ENCODE measurements at places on chromosomes 12 and 14. TPM values are rescaled to one million over a fixed set of nuclear protein-coding genes. Genes with fewer than 3 reads are reported as not detected.

DNA sequence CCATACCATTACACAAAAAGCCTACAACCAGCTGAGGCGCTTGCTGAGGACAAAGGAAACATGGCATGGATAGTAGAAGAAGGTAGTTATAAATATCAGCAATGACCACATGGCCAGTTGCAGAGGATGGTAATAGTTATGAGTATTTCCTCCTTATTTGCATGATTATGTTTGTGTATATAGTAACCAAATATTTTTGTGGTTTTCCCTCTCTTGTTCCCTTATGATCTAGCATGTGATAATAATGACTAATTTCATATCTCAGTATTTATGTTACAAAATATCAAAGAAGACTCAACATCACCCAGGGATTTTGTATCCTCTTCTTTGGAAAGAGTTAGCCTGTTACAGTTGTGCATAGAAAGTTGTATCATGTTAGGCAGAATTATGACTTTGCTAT lies 13.5 kb upstream of the CATSPERB start:
- no peak for DNase-seq

GRCh38 chr12:121806546-121807423 lies 3.0 kb downstream of the SETD1B start:
- no peak for DNase-seq

MIPOL1 gene
- 14.5 TPM for total RNA-seq

LRRC43 gene
- 4.3 TPM for total RNA-seq

MPHOSPH9 gene
- 38.4 TPM for total RNA-seq

- DNase-seq: no peak
These were observed 295.0 kb upstream of the RTL1 start for GRCh38 chr14:101198398-101199027.

GLT1D1 gene
- total RNA-seq: 4.4 TPM

C14orf180 gene
- not detected for total RNA-seq

EIF2S3B gene
- total RNA-seq: 4.1 TPM

CCDC175 gene
- not detected for total RNA-seq

DNA sequence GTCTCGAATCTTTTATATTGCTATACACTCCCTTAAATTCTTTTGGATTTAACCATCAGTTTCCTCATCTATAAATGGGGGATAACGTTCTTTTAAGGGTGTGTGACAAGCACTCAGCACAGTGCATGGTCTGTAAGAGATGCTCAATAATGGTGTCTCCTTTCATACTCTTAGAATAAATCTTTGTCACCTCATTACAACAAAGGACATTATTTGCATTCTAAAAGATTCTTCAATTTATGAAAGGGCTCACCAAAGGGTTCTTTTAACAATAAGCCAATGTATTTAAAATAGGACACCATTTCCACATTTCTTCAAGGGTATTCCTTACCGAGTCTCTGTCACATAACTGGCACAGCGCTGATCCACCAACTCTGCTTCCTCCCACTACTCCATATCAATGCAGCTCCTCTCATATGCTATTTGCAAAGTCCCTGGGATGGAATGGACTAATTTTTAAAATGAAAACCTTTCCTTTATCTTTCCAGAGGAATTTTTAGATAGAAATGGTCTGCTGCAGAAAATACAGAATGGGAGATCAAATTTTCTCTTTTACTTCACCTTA lies 29.2 kb upstream of the RIC8B start:
- DNase-seq: no peak

DNA sequence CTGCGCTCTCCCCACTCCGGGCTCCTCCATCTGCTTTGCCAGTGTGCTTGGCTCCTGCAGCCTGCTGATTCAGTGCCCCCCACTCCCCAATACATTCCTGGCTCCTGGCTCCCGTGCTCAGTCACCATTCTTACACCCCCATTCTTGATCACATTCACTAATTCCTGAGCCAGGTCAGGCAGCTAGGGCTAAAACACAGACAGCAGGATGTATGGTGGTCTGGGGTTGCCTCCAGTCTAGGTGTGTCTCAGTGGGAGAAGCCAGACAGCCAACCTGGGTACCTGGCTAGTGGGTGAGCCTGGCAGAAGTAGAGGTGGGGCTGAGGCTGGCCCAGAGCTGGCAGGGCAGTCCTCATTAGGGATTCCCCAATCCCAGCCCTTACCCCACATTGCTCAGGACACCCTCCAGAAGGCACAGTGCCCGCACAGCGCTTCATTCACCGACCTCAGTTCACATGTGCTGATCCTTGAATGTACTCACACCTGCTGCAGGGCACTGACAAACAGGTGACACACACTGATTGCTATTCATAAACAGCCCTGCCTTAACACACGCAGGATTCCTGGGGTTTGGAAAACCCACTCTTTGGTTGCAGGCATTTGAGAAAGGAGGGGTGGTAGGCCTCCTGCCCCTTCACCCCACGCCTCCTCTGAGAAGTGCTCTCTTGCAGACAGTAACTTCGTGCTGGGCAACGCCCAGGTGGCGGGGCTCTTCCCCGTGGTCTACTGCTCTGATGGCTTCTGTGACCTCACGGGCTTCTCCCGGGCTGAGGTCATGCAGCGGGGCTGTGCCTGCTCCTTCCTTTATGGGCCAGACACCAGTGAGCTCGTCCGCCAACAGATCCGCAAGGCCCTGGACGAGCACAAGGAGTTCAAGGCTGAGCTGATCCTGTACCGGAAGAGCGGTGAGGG lies 1.7 kb downstream of the KCNH3 start:
- DNase-seq: no peak

STAB2 gene
- not detected for total RNA-seq

GRCh38 chr14:97458661-97459579 lies 661.7 kb downstream of the VRK1 start:
- no peak for DNase-seq

PTCSC3 gene
- total RNA-seq: not detected

DNA sequence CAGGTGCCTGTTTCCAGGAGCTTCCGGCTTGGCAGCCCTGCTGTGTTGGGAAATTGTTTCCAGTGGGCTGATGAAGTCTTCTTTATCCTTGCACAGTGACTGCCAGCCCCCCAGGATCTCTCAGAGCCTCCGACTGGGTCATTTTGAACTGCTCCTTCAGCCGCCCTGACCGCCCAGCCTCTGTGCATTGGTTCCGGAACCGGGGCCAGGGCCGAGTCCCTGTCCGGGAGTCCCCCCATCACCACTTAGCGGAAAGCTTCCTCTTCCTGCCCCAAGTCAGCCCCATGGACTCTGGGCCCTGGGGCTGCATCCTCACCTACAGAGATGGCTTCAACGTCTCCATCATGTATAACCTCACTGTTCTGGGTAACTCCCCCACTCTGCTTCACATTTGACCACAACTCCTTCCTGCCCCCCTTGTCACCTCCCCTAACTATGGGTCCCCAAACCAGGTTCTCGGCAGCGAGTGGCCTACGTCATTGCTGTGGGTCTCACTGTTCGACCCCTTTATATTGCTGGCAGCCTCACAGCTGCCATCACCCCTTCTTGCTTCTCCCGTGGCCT lies 2.3 kb downstream of the LAG3 start:
- DNase-seq: no peak

DNA sequence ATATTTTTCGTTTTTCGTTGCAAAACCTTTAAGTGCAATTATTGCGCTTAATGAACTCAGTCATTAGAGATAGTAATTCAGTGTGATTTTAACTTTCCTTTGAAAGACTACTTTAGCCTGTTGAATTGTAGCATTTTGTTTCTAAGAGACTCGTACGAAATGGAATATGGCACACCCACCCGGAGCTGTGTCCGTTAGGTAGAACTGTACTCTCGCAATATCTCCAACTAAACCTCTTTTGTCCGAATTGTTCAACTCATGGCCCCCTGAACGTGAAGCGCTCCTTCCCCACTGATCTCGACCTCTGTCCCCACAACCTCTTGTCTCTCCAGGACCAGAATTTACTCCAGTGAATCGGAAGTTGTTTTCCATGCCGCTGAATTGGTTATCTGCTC lies 800 bp downstream of the PCNX4 start:
- no peak for DNase-seq

FAM222A gene
- total RNA-seq: 18.1 TPM

DNA sequence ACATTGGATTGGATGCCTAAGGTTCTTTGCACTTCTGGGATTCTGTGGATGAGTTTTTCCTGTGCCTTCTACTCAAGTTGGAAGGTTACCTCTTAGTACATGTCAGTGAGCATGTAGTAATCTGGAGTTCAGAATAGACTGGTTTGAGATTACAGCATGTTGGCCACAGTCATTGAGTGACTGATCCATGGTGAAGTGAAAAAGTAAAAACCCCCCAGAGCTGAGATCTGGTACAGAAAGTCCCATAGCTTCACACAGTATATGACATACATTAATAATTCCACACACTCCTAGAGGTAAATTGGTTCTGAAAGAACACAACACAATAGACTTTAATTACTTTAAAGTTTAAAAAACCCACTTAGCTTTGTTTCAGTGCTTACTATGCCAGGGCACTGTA lies 11.9 kb upstream of the CCND2 start:
- DNase-seq: no peak

GRCh38 chr12:117010693-117011451 lies 88.3 kb downstream of the TESC start:
- no peak for DNase-seq

DNA sequence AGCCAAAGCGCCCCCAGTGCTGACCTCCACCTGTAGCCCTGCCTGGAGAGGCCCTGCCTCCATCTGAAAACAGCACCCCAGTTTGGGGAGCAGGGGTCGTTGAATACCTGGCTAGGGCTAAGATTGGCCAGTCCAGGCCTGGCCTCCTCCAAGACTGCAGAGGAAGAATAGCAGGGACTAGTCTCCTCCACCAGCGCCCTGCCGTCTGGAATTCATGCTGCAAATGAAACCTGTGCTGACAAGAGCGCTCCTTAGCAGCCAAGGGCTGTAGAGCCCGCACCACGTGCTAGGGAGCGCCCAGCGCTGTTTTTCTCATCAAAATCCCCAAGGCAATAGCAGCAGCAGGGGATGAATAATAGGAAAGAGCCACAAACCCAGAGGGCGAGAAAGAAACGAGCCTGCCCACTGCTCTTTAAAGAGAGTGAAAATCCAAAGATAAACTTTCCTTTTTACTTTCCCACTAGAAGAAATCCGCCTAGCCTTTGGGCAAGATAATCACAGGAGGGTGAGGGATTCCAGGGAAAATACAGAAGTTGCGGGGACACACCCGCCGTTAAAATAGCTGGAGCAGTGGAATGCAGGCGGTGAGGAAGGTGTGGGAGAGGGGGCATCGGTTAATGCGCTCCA lies 3.3 kb downstream of the COL2A1 start:
- no peak for DNase-seq

B4GALNT3 gene
- 3.3 TPM for total RNA-seq

DNA sequence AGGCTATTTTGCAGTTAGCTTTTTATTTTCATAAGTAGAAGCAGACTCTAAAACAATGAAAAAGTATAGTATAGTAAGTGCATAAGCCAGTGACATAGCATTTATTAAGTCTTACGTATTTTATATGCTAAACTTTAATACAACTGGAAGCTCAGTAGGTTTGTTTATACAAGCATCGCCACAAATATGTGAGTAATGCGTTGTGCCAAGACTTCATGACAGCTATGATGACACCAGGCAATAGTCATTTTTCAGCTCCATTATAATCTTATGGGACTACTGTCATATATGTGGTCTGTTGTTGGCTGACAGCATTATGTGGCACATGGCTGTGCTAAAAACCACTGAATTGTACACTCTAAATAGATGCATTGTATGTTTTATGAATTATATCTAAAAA lies 40.3 kb downstream of the SLC38A2 start:
- no peak for DNase-seq

DNA sequence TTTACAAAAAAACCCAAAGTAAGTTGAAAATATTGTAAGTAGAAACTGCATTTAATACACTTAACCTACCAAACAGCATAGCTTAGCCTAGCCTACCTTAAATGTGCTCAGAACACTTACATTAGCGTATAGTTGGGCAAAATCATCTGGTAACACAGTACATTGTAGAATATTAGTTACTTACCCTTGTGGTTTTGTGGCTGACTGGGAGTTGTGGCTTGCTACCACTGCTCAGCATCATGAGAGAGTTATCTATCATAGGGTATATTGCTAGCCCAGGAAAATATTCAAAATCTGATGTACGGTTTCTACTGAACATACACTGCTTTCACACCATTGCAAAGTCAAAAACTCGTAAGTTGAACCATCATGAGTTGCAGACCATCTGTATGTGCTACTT lies 141.7 kb upstream of the GARIN6 start:
- DNase-seq: no peak

- DNase-seq: no peak
These were observed 26.5 kb downstream of the BCL7A start for GRCh38 chr12:122048151-122048550.

GRCh38 chr12:6229224-6230218 lies 29.3 kb downstream of the CD9 start:
- no peak for DNase-seq

GRCh38 chr12:93808169-93808899 lies 131.2 kb downstream of the CRADD start:
- no peak for DNase-seq

Measured in glutamatergic neuron (in vitro differentiated cells).